Esophagus mucosa (tissue), 1 donor: ENCODE measurements at places on chromosomes 7 and 10.

GRCh38 chr10:76218035-76218434 is 786.6 kb downstream of the LRMDA start:
- no peak for ATAC-seq

DNA sequence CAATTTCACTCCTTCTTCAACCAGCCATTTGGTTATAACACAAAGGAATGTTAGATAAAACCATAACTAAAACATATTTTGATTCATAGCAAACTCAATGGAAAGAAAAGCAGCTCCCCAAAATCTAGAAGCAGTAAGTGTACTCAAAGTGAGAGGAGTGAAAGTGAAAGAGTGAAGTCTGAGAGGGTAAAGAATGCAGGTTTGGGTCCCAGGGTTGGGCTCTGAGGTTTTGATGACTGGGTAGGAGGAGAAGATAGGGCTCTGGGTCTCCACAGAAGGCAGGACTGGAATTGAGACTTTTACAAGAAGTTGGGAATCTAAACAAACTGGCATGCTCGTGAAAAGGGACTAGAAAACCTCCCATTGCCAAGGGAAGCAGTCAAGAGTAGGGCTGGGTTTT is 85.4 kb upstream of the RSU1 start:
- ATAC-seq: no peak

DNA sequence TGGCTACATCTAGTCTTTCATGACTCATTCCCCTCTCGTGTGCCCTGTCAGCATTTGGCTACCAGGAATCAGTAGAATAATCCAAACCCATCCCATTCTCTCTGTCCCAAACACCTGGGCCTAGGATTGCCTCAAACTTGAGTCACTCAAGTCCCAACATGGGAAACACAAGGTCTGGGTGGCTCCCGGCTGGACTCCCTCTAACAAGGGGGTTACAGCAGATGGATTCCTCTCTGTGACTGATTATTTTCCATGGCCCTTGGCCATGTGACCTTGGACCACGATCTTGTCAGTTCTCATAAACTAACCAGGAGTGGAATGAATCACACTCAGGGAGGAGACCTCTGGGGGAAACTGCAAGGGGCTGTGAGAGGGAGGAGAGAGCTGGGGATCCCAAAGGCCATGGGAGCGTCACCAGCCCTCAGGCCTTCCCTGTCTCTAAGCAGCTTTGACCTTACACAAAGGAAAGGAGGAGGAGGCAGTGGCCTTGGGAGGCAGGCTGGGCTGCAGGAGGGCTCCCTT is 533.1 kb downstream of the KCNMA1 start:
- peak; percentile 51 for ATAC-seq

GRCh38 chr10:97069576-97070362 is 116.0 kb downstream of the SLIT1 start:
- ATAC-seq: peak; percentile 72

GRCh38 chr10:91071786-91072185 is 148.7 kb upstream of the PCGF5 start:
- no peak for ATAC-seq

DNA sequence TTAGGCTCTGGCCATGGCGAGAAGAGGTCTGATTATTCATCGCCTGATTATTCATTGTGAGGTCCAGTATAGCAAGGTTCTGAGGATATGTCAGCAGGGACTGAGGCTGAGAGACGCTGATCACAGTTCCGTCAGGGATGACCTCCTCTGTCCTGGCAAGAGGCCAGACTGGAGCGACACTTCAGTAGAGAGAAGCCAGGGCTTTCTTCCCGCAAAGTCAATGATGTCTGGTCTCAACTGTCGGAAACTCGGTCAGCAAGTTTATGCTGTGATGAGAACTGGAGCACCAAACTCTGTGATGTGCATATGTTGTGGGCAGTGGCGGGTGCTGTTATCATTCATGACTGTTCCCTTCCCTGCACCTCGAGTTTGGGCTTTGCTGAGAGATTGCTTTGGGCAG is 29.0 kb upstream of the GNA12 start:
- peak; percentile 39 for ATAC-seq

- no peak for ATAC-seq
Measured at GRCh38 chr7:50598460-50599343, 33.5 kb upstream of the DDC start.

GRCh38 chr10:75061709-75062505 is 49.5 kb upstream of the SAMD8 start:
- ATAC-seq: peak; percentile 31

DNA sequence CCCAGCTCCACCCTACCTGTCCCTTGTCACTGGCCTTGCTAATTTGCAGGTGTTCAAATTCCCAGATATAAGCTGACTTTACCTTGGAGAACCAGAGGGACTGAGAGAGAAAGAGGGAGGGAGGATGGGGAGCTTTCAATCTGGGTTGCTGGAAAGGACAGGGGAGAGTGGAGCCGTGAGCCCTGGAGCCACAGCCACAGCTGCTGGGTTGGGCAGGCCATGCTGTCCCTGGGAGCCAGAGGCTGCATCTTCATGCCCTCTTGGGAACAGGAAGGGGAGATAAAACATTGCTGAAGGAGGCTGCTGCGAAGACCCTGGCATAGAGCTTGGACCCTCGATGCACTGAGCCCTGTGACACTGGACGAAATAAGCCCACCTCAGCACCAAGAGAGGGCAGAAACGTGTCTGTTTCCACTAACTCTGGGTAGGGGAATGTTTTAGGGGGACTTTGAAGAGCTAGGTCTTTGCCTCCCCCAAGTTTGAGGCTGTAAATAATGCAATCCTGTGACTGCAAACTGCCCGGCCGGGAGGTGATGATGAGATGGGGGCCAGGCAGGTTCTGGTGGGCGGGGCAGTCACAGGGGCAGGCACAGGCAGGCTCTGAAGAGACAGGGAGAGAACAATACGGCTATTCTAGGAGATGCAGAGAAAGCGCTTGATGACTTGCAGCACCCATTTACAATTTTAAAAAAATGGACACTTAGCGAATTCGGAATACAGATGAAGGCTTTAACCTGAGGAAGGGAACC is 5.8 kb upstream of the JAKMIP3 start:
- ATAC-seq: no peak

GRCh38 chr7:37825038-37825437 is 23.4 kb upstream of the NME8 start:
- ATAC-seq: no peak

DNA sequence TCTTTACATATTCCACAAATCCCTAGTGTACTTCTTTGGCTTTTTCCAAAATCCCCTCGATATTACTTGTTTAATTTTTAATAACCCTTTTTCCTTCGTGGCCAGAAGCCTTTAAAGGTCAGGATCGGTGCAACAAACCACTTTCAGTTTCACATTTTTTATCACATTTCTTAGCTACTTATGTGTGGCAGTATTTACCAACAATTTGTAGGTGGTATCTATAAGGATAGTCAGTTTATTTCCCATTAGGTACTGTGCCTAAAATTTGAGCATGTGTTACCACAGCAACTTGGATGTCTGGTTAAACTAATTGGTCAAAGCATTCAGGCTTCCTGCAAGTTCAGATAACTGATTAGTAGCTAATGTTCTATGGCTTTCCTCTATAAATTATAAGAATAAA is 104.9 kb downstream of the CDK14 start:
- no peak for ATAC-seq

DNA sequence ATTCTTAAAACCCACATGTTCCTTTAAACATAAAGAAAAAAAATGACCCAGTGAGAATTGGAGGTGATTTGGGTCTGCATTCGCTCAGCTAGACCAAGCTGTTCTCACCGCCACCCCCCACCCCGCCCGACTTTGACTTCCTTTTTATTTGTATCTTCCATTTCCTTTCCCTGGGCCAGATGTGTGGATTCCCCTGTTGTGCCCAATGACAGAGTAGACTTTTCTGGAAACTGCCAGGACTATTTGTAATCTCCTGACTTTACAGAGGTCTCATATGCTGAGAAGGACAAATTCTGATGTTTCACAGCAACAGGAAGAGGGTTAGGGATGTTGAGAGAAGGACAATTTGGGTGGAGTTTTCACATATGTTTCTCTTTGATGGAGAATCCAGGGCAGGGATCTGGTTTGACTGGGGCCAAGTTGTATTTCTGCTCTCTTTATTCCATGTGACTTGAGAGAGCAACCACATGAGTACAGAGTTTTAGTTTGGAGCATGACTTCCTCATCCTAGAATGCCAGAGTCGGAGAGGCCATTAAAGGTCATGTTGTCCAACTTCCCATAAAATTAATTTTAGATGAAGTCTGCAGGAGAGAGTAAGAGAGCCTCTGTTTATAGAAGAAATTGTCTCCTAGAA is 1023.2 kb downstream of the LRMDA start:
- ATAC-seq: no peak

DNA sequence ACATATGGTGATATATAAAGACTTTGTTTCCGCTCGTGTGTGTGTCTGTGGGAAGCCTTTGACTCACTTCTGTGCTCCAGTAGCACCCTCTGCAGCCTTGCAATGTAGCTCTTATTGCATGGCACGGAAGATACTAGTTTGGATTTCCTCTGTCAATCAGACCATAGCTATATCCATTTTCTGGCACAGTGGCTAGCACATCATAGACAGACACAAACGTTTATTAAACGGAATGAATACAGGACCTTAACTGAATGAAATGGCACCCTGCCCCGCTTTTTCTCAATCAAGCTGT is 124.0 kb upstream of the PTPN20 start:
- peak; percentile 66 for ATAC-seq

- no peak for ATAC-seq
Measured at GRCh38 chr10:29950391-29950790, 109.0 kb downstream of the JCAD start.

GRCh38 chr7:132932296-132933071 is 149.4 kb downstream of the CHCHD3 start:
- ATAC-seq: no peak

DNA sequence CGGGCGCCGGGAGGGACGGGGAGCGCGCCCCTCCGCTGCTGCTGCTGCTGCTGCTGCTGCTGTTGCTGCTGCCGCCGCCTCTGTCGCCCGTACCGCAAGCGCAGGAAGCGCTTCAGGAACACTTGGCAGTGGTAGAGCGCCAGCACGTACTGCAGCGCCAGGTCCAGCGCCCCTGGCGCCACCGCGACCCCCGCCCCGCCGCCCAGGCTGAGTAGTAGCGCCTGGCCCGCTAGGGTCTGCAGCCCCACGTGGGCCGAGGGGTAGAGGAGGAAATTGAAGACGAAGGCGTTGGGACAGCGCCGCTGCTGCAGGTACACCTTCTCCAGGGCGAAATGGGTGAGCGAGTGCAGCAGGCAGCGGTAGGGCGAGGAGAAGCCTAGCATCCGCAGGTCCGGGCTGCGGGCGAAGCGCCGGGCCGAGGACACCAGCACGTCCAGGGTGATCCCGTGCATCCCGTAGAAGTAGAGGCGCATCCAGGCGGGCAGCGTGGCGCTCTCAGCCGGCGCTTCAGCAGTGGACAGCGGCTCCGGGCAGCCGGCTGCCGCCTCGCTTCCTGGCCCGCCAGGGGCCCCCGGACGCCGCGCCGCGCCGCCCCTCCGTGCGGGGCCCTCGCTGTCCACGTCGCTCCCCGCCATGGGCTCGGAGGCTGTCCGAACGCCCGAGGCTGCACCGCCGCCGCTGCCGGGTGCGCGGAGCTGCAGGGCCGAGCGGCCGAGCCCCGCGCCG is at the start of gene TMEM229A:
TMEM229A (minus strand) TSS at position 699 of the 726 bp plus-strand sequence; CDS start at position 635, 64 bp downstream.
- peak; percentile 28 for ATAC-seq

DNA sequence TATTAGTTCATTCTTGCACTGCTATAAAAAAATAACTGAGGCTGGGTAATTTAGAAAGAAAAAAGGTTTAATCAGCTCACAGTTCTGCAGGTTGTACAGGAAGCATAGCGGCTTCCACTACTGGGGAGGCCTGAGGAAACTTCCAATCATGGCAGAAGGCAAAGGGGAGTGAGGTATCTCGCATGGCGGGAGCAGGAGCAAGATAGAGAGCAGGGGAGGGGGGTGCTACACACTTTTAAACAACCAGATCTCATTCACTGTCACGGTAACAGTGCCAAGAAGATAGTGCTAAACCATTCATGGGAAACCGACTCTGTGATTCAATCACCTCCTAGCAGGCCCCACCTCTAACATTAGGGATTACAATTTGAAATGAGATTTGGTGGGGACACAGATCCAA is 11.6 kb downstream of the ADAMTS14 start:
- no peak for ATAC-seq

DNA sequence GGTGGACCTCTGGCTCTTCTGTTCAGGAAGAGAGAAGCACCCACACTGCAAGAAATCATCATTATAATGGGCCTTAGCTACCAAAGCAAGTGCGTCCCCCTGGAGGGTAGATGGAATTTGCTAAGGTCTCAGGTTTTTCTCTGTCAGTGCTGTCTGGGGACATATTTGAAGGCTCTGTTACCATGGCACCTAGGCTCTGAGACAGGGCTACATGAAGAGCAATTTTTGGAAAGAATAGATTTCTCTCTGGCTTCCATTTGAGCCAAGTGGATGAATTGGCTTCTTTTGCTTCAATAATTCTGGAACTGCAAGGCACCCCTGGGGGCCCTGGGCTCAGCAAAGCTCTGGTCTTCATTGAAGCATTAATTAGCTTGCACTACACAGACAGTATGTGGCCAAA is 349.1 kb upstream of the GALNT17 start:
- no peak for ATAC-seq

- no peak for ATAC-seq
Measured at GRCh38 chr7:43318188-43318770, 205.8 kb downstream of the HECW1 start.

DNA sequence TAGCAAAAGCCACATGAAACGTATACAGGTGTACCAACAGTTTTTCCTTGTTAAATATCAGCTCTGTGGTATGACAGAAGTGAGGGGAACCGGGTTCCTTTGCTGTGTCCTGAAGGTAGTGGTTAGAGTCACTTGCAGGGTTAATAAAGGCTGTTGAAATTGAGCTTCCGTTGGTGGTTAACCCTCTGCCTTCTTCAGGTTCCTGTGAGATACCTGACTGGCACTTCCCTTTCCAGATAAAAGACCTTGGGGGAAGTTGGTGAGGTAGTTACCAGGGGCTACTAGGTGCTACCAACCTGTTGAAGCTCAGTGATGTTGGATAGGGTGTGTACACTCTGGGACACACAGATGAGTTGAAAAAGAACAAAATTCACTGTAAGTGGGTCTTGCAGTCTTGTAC is 384.1 kb downstream of the GATA3 start:
- ATAC-seq: no peak

DNA sequence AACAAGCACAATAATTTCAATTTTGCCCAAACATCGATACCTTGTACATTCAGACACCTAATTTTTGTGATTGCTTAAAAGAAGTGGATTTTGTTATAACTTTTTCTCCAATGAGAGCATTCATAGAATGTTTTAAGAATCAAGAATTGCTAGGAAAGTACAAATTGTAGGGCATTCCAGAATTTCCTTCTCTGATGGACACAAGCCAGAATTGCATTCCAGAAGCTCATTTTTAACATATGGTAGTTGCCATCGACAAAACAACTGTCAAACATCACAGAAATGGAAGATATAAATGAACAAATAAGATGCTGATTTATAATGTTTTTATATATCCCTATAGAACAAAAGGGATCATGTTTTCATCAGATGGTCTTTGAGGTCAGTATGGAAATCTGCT is 258.4 kb upstream of the NPVF start:
- no peak for ATAC-seq
